RWPE2 (cell line): ENCODE measurements at places on chromosomes 4 and X.

DNA sequence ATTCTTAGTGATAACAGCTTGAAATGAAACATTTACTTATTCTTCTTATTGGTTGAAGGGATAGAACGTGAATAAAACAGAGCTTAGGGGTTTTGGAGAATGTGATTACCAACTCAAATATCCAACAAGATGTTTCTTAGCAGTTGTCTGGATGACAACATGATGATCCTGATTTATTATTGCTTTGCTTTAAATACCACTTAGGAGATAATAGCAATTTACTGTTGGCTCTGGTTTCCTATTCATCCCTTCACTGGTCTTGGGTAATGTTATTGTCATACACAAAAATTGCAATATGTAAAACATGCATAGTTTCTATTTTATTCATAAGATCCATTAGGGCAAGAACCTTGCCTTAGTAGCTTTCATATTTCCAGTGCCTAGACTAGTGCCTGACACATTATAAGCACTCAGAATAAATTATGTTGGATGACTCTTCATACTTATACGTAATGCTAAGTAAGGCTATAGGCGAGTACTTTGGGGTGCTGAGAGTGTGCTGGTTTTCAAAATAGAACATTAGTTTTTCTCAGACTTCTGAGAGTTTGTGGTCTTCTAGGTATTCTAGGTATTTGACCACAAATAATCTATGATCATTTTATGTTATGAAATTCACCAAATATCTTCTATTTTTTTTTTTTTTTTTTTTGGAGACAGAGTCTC lies 58.6 kb upstream of the PGRMC2 start:
- DNase-seq, result no peak

- no peak for DNase-seq
Observed at GRCh38 chrX:28665778-28666177, 78.5 kb downstream of the IL1RAPL1 start.

DNA sequence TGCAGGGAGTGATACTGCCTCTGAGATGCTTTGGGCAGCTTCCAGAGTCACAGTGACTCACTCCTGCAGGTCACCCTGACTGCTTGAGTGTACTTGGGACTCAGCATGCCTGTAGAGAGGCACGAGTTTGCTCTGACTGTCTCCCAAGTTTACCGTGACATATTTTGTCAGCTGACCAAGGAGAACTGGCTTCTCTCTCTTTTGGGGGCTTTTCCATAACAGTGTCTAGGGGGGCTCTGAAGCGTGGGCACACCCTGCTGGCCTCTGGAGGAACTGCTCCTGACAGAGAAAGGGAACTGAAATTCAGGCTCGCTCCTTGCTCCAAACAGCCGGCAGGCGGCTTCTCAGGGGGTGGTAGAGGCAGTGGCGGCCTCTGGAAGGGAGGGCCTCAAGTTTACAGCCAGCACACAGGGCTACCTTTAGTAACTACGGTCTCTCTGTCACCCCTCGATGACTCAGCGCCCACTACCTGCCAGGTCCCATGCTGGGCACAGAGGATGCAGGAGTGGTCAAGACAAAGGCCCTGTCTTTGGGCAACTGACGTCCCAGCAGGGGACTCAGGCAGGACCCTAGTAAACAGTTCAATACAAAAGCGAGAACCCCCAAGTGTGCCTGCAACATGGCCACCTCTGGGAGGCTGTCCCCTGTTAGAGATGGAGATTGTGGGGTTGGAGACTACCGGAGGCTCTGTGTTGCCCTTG lies 17.8 kb downstream of the ZNF185 start:
- no peak for DNase-seq

DNA sequence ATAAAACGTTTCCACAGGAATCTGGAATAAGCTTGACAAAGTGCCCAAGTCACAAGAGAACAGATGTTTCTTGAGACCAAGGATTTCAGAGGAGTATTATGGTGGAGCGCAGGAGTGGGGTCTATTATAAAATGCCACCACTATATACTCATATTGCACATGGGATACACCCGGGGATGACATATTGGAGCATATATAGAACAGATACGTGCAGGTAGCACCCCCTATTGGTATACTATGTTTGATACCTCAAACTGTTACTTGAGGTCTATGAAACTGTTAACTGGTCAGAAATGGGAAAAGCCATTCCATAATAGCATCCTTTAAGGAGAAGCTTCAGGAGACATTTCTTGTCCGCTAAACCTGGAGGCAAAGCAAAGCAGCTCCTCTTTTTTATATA lies 86.0 kb downstream of the PCYT1B start:
- no peak for DNase-seq

- no peak for DNase-seq
Observed at GRCh38 chr4:26400132-26400531, 79.3 kb downstream of the RBPJ start.

GRCh38 chr4:6942238-6942800 lies 32.7 kb downstream of the TBC1D14 start:
- no peak for DNase-seq

DNA sequence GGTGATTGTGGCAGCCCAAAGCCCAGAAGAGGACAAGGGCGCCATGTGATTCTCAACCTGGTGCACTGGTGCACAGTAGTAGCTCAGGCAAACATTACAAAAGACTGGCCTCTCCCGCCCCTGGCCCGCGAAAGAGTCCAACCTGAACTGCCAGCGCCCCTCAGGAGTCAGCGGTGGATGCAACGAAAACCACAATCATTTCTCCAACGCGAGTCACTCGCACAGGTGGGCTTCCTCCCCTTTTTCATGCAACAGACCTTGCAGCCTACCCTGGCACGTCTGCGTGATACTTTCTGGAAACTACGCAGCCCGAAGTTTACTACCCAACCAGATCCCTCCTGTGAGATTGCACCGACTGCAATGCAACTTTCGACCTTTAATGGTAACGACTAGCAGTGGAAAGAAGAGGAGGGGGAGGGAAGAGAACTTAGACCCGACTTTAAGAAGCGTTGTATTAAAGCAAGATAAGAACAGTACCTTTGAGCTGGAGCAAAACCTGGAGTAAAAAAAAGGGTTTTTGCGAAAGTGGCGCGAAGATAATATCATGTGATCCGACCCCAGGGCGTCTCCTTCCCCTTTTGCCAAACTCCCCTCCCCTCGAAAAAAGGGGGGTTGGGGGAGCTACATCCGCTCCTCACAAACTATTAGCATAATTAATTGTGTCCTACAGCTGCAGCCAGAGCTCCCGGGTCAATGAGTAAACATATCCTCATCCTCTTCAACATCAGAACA lies 63.3 kb upstream of the CCDC160 start:
- no peak for DNase-seq

GRCh38 chr4:148025981-148026380 lies 294.1 kb downstream of the ARHGAP10 start:
- no peak for DNase-seq

DNA sequence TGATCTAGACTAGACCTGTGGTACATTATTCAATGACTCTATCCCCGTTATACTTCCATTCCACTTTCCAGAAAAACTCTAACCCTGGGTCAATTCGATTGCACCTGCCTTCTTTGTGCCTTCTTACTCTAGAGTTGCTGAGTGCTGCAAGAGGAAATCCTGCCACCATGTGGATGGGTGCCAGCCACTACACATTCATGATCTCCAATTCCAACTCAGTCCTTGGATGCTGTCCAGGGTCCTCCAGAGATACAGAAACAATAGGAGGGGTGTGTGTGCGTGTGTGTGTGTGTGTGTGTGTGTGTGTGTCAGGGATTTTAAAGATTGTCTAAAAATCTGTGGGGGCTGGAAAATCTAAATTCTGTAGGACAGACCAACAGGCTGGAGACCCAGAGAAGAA lies 42.9 kb upstream of the INTS6L start:
- DNase-seq, result no peak

DNA sequence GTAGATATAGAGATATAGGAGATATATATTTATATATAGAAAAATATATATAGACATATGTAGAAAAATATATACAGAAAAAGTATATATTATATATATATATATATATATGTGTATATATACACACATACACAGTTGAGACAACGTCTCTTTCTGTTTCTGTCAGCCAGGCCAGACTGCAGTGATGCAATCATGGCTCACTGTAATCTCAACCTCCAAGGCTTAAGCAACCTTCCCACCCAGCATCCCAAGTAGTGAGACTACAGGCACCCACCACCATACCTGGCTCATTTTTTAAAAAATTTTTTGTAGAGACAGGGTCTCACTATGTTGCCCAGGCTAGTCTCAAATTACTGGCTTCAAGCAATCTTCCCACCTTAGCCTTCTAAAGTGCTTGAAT lies 426.3 kb downstream of the GPM6A start:
- DNase-seq, result no peak

DNA sequence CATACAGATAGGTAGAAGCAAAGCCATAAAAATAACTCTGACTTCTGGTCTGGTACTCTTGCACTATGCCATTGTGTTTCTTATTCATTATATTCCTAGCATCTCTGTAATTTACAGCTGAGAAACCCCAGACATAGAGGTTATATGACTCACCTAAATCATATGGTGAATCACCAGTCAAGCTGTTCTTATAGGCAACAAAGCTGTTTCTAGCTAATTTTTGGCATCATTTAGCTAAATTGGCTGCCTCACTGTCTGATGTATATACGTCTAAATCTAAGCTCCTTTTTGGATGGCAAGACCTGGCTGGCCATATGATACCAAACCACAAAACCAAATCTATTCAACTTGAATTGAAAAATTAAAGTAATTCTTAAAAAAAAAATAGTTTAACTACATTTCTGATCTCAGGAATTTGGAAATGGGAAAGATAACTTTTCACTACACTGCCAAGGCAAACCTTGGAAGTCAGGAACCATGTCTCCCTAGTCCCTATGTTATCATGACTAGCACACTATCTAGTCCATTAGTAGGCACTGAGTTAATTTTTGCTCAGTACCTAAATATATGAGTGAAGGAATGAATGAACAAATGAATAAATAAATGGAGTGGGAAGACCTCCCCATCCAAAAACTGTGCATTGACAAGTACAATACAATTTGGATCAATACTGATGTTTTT lies 41.3 kb upstream of the STAG2 start:
- no peak for DNase-seq

- no peak for DNase-seq
Observed at GRCh38 chr4:16079046-16079445, 4.8 kb downstream of the PROM1 start.

GRCh38 chrX:330726-331150 lies 12.1 kb upstream of the GTPBP6 start:
- DNase-seq, result peak; percentile 52

GRCh38 chr4:40205259-40206198 lies 8.7 kb downstream of the RHOH start:
- no peak for DNase-seq

DNA sequence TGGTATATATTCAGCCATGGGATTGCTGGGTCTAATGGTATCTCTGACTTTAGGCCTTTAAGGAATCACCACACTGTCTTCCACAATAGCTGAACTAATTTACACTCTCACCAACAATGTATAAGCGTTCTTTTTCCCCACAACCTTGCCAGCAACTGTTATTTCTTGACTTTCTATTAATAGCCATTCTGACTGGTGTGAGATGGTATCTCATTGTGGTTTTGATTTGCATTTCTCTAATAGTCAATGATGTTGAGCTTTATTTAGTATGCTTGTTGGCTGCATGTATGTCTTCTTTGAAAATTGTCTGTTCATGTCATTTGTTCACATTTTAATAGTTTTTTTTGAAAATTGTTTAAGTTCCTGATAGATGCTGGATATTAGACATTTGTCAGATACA lies 235.2 kb downstream of the HEPH start:
- no peak for DNase-seq

- DNase-seq, result no peak
Observed at GRCh38 chrX:10761447-10761846, 141.1 kb upstream of the MID1 start.

DNA sequence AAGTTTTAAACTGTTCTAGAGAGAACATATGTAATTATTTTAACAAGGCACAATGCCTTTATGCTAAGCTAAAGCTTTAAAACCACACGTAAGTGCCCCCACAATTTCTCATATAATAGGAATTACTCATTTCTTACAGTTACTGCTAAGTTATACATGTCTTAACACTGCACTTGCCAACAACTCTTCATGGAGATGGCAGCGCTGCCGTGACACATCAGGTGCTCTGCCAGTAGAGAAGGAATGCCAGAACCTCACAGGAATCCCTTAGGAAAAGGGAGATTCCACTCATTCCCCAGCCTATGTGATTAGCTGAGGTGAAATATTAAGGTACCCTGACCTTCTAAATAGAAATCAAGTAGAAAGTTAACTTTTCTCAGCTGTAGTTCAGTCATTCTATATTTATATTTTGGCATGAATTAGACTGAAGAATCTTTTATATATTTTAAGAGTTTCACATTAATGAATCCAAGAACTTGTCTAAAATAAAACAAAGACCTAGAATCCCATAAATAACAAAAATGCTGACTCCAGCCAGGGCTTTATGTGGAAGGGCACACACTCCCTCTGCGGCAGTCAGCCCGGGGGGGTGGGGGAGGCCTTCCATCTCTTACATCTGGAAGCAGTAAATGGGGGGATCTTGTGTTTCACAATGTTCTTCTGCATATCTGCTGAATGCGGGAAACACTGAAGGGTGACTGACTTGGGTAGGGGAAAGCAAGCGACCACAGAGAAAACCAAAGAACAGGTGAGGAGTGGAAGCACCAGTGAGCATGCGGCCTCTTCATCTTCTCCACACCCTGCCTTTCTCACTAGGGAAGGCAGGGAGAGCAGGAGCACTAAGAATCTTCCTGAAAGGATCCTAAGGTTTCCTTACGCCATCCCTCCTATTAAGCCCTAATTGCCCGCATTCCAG lies 23.7 kb downstream of the ACSL1 start:
- DNase-seq, result no peak

GRCh38 chr4:179353786-179354185 lies 1911.5 kb upstream of the AGA start:
- DNase-seq, result no peak

DNA sequence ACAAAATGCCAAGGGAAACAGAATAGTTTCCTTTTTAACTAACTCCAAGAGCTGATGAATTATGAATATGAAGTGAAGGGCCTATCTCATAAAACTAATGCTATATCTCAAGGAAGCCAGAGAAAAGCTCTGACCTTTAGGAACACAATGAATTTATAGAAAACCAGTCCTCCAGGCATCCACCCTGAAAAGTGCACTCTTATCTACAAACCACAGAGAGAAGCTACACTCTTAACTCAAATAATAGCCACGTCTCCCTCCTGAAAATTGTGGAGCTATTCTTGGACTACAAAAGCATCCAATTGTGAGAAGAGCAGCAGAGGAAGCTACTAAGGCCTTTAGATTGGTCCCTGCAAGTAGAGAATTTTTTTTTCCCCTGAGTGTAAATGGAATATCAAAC lies 253.9 kb downstream of the IL15 start:
- no peak for DNase-seq

DNA sequence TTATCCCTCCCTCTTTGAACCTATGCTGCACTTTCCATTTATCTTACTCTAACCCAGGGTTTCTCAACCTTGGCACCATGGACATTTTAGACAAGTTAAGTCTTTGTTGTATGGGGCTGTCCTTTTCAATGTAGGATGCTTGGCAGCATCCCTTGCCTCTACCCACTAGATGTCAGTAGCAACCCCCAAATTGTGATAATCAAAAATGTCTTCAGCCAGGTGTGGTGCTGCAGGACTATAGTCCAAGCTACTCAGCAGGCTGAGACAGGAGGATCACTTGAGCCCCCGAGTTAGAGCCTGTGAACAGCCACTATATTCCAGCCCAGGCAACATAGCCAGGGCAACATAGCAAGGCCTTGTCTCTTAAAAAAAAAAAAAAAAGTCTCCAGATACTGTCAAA lies 7.0 kb downstream of the LRCH2 start:
- DNase-seq, result no peak
